ENCODE measurements at places on chromosomes 7 and 10. TPM values are rescaled to one million over a fixed set of nuclear protein-coding genes. Genes with fewer than 3 reads are reported as not detected.

- H3K27me3 ChIP-seq: no peaks in the 10 kb centered on the region
- H3K4me1 ChIP-seq: no peaks in the 10 kb centered on the region
- no peak overlapping the region for H3K27ac ChIP-seq
- no peak for DNase-seq
- H3K36me3 ChIP-seq: no peaks in the 10 kb centered on the region
- H3K4me3 ChIP-seq: no peak overlapping the region
These were observed 21.0 kb downstream of the GNA12 start for GRCh38 chr7:2823130-2823529.

The CPN1 gene
- total RNA-seq: 0.12 TPM

GRCh38 chr10:34690383-34691049 is 124.6 kb downstream of the PARD3 start:
- no peak for DNase-seq
- no peak overlapping the region for H3K4me3 ChIP-seq
- no peak overlapping the region for H3K27ac ChIP-seq

DNA sequence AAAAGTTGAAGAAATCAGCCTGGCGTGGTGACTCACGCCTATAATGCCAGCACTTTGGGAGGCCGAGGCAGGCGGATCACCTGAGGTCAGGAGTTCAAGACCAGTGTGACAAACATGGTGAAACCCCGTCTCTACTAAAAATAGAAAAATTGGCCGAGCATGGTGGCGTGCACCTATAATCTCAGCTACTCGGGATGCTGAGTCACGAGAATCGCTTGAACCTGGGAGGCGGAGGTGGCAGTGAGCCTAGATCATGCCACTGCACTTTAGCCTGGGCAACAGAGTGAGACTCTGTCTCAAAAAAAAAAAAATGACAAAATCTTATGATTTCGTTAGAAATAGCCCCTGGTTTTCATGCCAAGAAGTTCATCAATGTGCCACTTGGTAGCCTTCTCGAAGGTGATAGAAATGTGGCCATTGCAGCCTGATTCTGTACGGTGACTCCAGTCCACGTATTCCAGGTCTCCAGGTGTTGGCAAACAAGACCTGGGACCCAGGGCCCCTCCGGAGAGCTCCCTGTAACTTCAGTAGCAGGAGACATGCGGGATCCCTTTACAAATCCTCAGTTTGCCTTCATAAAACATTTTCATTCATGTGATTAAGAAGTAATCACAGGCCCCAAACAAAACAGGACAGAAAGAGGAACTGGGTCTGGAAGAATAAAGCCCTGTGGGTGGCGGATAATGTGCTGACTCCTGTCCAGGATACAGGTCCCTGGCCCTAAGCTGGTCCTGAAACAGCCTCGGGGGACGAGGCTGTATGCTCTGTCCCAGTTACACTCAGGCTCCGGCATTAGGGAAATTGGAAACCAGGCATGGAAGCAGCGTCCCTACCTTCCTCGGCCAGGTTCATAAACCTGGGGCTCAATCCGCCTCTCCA is 207.3 kb upstream of the SH2B2 start:
- peaks cover 50% of the 10 kb centered on the region for H3K4me1 ChIP-seq
- peak overlapping the region; percentile 1 for H3K4me3 ChIP-seq
- DNase-seq: no peak
- H3K36me3 ChIP-seq: peaks cover 14% of the 10 kb centered on the region

- no peak overlapping the region for H3K27ac ChIP-seq
- no peak overlapping the region for H3K4me3 ChIP-seq
- H3K36me3 ChIP-seq: no peaks in the 10 kb centered on the region
- DNase-seq: no peak
These were observed 29.3 kb downstream of the KCNMA1 start for GRCh38 chr10:77608281-77608680.

The OPTN gene
- 17.0 TPM for total RNA-seq

The GJD4 gene
- not detected for total RNA-seq

The PON2 gene
- 44.0 TPM for total RNA-seq

GRCh38 chr7:40659231-40659630 is 524.4 kb downstream of the SUGCT start:
- no peaks in the 10 kb centered on the region for H3K4me1 ChIP-seq
- H3K4me3 ChIP-seq: no peak overlapping the region

DNA sequence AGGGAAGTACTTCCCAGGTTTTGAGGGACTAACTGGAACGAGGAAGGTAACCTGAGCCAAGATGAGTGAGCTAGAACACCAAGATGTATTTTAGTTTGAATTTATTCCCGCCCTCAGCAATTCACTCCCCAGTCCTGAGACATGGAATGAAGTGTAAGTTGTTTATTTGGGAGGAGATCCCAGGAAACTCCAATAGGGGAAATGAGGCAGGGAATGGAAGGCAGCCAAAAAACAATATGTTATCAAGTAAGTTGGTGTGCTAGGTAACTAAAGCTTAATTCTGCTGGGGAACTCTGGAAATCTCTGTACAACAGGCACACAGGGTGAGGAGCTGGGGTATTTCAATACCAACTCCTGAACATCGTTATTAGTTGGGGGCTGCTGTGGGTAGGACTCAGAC is 189.7 kb upstream of the HDAC9 start:
- no peaks in the 10 kb centered on the region for H3K36me3 ChIP-seq
- no peaks in the 10 kb centered on the region for H3K4me1 ChIP-seq
- H3K4me3 ChIP-seq: no peak overlapping the region

The OR9A4 gene
- total RNA-seq: not detected

GRCh38 chr10:133616371-133617130 is 10.0 kb downstream of the FRG2B start:
- DNase-seq: no peak
- H3K27me3 ChIP-seq: no peaks in the 10 kb centered on the region
- no peak overlapping the region for H3K27ac ChIP-seq
- no peaks in the 10 kb centered on the region for H3K36me3 ChIP-seq

The MNX1 gene
- total RNA-seq: 7.7 TPM

DNA sequence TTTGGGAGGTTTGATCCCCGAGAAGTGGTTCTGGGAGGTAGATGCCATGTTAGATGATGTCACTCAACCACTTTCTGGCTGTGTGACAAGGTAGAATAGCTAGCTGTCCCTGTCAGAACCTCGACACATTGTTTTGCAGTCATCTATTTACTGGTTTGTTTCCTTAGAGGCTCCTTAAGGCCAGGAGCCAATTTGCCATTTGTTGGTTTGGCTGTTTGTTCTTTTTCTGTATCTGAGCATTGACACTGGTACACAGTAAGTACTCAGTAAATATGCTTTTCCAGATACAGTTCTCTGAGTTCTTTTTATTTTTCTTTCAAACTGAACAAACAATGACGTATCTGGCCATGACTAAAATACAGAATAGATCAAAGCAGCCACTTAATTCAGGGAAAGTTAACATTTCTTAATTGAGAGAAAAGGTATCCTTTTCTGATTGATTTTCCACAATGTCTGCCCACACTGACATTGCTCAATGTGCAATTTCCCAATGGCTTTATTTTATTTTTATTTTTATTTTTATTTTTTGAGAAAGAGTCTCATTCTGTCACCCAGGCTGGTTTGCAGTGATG is 121.6 kb downstream of the SPAG6 start:
- H3K4me1 ChIP-seq: no peaks in the 10 kb centered on the region
- H3K27me3 ChIP-seq: no peaks in the 10 kb centered on the region
- DNase-seq: no peak
- H3K36me3 ChIP-seq: no peaks in the 10 kb centered on the region

GRCh38 chr7:158782761-158783401 is 46.4 kb downstream of the ESYT2 start:
- H3K4me3 ChIP-seq: no peak overlapping the region
- H3K4me1 ChIP-seq: peaks cover 28% of the 10 kb centered on the region
- no peaks in the 10 kb centered on the region for H3K27me3 ChIP-seq

GRCh38 chr10:74651565-74651964 is 174.8 kb upstream of the KAT6B start:
- no peak overlapping the region for H3K27ac ChIP-seq
- no peaks in the 10 kb centered on the region for H3K4me1 ChIP-seq
- H3K27me3 ChIP-seq: no peaks in the 10 kb centered on the region
- no peaks in the 10 kb centered on the region for H3K36me3 ChIP-seq

DNA sequence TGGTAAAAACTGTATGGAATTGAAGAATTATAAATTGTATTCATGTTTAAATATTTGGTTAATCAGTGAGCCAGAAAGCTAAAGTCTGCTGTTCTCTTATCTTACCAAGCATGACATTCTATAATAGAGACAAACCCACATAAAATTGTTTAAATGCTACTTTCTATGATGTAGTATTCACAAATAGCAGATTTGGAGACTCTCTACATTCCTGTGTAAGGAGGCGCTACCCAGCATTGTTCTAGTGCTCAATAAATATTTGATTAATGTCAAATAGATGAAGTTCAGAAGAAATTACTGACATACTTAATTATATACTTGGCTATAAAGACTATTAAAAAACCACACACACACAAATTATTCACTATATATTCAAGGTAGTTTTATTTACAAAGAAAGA is 49.8 kb downstream of the DOCK4 start:
- no peak for DNase-seq
- no peak overlapping the region for H3K27ac ChIP-seq
- H3K36me3 ChIP-seq: no peaks in the 10 kb centered on the region
- no peak overlapping the region for H3K4me3 ChIP-seq
- H3K4me1 ChIP-seq: no peaks in the 10 kb centered on the region

- no peaks in the 10 kb centered on the region for H3K27me3 ChIP-seq
- H3K27ac ChIP-seq: peak overlapping the region; percentile 86
- DNase-seq: no peak
- peaks cover 54% of the 10 kb centered on the region for H3K4me1 ChIP-seq
- H3K4me3 ChIP-seq: no peak overlapping the region
- no peaks in the 10 kb centered on the region for H3K36me3 ChIP-seq
These were observed 150.8 kb upstream of the FAM3C start for GRCh38 chr7:121546632-121547543.

The EBLN1 gene
- not detected for total RNA-seq

The MARVELD1 gene
- total RNA-seq: 36.1 TPM

GRCh38 chr7:115221456-115221855 is 299.6 kb downstream of the MDFIC start:
- no peaks in the 10 kb centered on the region for H3K4me1 ChIP-seq
- DNase-seq: no peak
- H3K36me3 ChIP-seq: no peaks in the 10 kb centered on the region
- H3K4me3 ChIP-seq: no peak overlapping the region
- no peaks in the 10 kb centered on the region for H3K27me3 ChIP-seq

- H3K36me3 ChIP-seq: no peaks in the 10 kb centered on the region
- no peak for DNase-seq
- no peaks in the 10 kb centered on the region for H3K27me3 ChIP-seq
- H3K4me3 ChIP-seq: no peak overlapping the region
- H3K27ac ChIP-seq: no peak overlapping the region
These were observed 514.1 kb upstream of the FOXK1 start for GRCh38 chr7:4168041-4168440.

The GHRHR gene
- not detected for total RNA-seq

- H3K27me3 ChIP-seq: no peaks in the 10 kb centered on the region
- H3K4me1 ChIP-seq: no peaks in the 10 kb centered on the region
- no peak overlapping the region for H3K27ac ChIP-seq
- DNase-seq: no peak
These were observed 11.0 kb upstream of the IL6 start for GRCh38 chr7:22715969-22716368.

DNA sequence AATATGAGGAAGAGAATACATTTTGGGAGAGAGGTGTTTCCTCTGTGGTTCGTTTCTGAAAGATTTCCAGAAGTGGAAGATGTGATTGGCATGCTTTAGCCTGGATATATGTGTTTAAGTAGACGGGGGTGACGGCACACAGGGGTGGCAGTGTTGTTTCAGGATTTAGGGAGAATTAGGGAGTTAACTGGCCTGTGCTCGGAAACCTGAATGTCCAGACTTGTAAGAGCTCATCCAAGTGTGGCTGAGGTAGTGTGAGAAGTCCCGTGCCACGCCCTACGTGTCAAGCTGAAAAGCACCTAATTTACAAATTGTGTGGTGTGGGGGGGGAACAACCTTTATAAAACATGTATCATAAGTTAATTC is 1.1 kb downstream of the RALA start:
- H3K27me3 ChIP-seq: no peaks in the 10 kb centered on the region
- peak overlapping the region; percentile 57 for H3K4me3 ChIP-seq
- DNase-seq: no peak
- peaks cover 19% of the 10 kb centered on the region for H3K4me1 ChIP-seq
- no peaks in the 10 kb centered on the region for H3K36me3 ChIP-seq
- H3K27ac ChIP-seq: peak overlapping the region; percentile 78

DNA sequence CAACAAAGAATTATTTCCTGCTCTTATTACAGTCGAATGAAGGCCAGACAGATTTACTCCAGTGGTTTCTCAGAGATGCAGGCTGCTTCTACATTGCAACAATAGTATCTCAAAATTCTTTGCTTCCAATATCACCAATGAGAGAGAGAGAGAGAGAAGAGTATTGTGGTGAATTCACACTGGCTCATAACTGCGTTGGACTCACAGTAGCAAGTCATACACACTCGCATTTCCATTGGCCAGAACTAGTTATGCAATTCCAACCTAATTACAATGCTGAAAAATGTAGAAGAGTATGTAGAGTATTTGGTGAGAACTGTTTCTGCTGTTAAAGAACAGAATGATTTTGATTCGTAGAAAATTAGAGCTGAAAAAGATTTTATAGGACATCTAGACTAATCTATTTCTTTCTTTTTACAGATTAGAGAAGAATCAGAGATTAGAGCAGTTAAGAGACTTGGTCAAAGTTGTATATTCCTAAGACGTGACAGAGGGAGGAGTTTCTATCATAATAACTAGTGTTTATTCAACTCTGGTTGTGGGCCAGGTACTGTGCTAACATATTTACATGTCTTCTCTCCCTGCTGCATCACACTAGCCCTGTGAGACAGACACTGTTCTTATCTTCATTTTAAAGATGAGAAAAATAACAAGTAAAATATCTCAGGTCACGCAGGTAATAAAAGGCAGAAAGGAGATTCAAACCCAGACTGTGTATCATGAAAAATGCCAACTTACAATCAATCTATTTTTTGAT is 34.6 kb upstream of the PDK4 start:
- H3K4me1 ChIP-seq: no peaks in the 10 kb centered on the region
- DNase-seq: no peak
- no peaks in the 10 kb centered on the region for H3K27me3 ChIP-seq
- no peak overlapping the region for H3K27ac ChIP-seq

DNA sequence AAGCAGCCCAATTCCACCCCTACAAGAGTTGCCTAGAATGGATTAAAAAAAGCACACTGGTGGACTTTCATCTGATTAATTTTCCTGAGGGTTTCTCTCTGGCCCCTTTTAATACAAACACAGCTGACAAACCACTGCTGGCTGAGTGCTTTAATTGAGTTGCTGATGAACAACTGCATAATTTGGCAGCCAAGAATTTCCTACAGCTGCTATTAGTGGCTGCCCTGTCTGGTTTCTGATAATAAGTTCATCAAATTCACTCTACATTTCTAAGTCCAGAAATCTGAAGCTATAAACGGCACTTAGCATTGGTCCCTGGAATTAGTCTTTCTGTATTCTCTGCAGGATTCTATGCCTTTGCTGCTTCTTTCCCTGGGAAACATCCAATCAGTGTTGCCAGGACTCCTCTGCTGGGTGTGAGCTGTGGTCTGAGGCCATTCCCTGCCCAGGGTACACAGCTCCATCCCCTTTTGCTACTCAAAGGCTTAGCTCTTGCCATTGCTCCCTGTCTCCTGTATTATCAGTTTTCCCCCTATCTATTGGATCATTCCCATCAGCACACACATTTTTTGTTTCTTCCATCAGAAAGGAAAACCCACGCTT is 110.6 kb downstream of the LSM5 start:
- no peak for DNase-seq
- H3K36me3 ChIP-seq: no peaks in the 10 kb centered on the region
- no peaks in the 10 kb centered on the region for H3K4me1 ChIP-seq
- no peak overlapping the region for H3K4me3 ChIP-seq
- peaks cover 40% of the 10 kb centered on the region for H3K27me3 ChIP-seq

- no peaks in the 10 kb centered on the region for H3K27me3 ChIP-seq
- no peak overlapping the region for H3K4me3 ChIP-seq
- H3K27ac ChIP-seq: no peak overlapping the region
- DNase-seq: no peak
- no peaks in the 10 kb centered on the region for H3K36me3 ChIP-seq
- H3K4me1 ChIP-seq: no peaks in the 10 kb centered on the region
These were observed 41.8 kb downstream of the ZCCHC24 start for GRCh38 chr10:79403441-79404230.
